Occipital lobe (tissue), 3 donors: ENCODE measurements at places on chromosomes 12 and 14. TPM values are rescaled to one million over a fixed set of nuclear protein-coding genes. Genes with fewer than 3 reads are reported as not detected.

STON2 gene
- total RNA-seq, result 38.8 TPM

CARMIL3 gene
- total RNA-seq, result 24.2 TPM

PRIM1 gene
- 32.8 TPM for total RNA-seq

IFI27 gene
- 12.2 TPM for total RNA-seq
